ENCODE measurements at places on chromosomes 16 and 17.

- no peak for DNase-seq
Observed at GRCh38 chr16:55389426-55390073, 65.5 kb downstream of the IRX6 start.

DNA sequence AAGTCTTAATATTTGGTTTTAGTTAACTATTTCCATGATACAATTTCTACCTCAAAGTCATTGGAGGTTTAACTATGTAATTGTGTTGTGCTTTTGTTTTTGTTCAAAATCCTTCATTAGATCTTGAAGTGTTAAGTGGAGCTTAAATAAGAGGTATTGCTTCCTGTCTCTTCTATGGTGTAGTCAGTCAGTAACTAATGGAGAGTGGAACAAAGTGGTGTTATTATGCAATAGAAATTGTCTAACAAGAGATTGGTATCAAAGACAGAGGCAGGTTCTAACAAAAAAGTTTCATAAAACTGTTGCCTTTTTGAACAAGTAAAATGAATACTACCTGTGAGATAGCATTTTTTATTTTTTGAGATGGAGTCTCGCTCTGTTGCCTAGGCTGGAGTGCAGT lies 45.2 kb downstream of the GRB7 start:
- no peak for DNase-seq

- no peak for DNase-seq
Observed at GRCh38 chr17:72126575-72127486, 6.0 kb downstream of the SOX9 start.

DNA sequence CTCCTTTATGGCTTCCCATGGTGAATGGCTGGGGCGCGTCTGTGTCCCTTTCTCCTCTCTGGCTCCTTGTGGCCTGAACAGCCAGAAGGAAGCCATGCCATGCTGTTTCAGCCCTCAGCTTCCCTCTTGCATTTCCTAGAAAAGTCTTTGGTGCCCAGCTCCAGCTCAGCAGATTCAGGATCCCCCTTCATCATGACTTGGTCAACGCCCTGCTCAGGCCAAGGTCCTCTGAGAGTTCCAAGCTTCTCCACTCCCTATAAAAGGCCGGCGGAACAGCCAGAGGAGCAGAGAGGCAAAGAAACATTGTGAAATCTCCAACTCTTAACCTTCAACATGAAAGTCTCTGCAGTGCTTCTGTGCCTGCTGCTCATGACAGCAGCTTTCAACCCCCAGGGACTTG lies at the start of gene CCL13:
TSS of gene CCL13 (plus strand) at position 287 of the 400 bp plus-strand sequence. CDS start at position 334, 47 bp downstream.
- no peak for DNase-seq
